ENCODE measurements at places on chromosomes 6 and 20. TPM values are rescaled to one million over a fixed set of nuclear protein-coding genes. Genes with fewer than 3 reads are reported as not detected.
A peak's percentile ranks its signal among the peaks of the same experiment; 100 is the strongest.

Gene CTNNBL1
- 54.5 TPM for total RNA-seq

Gene CRISP3
- not detected for total RNA-seq

Gene ZNF831
- not detected for total RNA-seq

Gene MLIP
- total RNA-seq: not detected

Gene LTA
- not detected for total RNA-seq

- DNase-seq: no peak
- H3K27me3 ChIP-seq: peaks cover 11% of the 10 kb centered on the region
- peak within 1 kb of the TSS; percentile 7 for H3K27ac ChIP-seq
- H3K36me3 ChIP-seq: no peaks in the 10 kb centered on the region
These were observed at the start of gene RIN2 for GRCh38 chr20:19758133-19758500. RIN2 (plus strand) TSS chr20:19758258; CDS start chr20:19889602, 131,344 bp downstream.

DNA sequence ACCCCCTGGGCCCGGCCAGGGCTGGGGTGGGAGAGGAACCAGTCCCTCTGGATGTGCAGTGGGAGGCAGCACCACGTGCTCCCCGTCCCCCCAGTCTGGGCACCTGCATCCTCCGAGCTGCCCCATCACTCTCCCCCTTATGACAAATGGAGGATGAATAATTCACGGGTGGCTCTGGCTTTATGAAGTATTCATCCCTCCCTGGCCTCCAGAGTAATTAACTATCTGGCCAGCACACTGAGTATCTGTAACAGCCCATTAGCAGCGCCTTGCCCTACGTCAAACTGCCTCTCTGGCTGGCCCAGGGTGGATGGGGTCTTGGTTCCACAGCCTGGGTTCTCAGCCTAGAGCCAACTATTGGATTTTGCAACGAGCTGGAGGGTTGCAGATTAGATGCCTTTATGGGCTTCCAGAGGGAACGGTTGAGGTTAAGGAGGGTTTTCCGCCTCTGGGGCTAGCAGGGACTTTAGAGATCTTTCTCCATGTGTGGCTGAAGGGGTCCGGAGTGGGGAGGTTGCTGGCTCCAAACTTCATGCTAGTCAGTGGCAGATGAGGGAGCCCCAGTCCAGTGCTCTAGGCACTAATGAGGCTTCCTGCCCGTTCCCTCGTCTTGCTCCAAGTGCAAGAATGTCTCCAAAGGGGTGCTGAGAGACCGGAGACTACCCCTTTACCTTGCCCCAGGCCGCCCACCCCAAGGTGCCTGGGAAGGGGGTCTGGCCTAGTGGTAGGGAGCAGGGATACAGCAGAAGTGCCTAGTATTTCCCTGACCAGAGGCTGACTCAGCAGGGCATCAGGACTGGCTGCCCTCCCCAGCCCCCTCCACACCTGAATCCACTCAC, 53.5 kb upstream of the MLN start:
- no peak overlapping the region for H3K27ac ChIP-seq
- H3K4me1 ChIP-seq: no peaks in the 10 kb centered on the region
- H3K4me3 ChIP-seq: no peak overlapping the region
- no peak for DNase-seq
- no peaks in the 10 kb centered on the region for H3K27me3 ChIP-seq

- H3K27ac ChIP-seq: no peak overlapping the region
- H3K27me3 ChIP-seq: peaks cover 98% of the 10 kb centered on the region
- no peak for DNase-seq
- H3K4me1 ChIP-seq: peaks cover 4% of the 10 kb centered on the region
- no peaks in the 10 kb centered on the region for H3K36me3 ChIP-seq
These were observed 1.8 kb upstream of the TTBK1 start for GRCh38 chr6:43241446-43241845.

DNA sequence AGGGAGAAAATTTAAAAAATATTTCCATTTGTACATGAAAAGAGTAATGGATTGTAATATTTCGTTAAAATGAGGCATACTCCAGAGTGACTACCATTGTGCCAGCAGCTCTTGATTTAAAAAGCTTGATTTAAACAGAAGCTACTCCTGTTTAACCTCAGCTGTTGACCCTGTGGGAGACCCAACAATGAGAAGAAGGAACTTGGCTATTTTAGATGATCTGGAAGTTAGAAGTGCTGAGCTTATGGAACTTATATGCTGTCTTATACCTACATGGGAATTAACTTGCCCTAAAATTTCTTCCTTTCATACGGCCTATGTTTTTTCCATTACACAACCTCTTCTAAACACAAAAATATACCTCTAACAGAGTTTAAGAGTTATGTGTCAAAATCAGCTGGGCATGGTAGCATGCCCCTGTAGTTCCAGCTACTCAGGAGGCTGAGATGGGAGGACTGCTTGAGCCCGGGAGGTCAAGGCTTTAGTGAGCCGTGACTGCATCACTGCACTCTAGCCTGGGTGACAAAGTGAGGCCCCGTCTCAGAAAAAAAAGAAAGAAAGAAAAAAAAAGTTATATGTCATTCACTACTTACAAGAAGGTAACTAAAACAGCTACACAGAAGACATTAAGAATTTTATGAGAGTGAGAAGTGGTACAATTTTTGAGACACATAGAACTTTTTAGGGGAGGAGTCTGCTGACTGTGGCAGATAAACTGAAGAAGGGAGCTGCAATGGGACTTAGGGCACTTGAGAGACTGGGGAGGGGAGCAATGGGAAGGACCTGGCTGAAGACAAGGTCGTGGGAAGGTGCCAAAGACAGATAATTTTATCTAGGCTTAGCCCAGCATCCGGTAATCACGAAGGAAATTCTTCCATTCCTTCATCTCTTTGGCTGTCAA, 139.9 kb downstream of the MYB start:
- no peak overlapping the region for H3K27ac ChIP-seq
- no peaks in the 10 kb centered on the region for H3K27me3 ChIP-seq
- DNase-seq: no peak

DNA sequence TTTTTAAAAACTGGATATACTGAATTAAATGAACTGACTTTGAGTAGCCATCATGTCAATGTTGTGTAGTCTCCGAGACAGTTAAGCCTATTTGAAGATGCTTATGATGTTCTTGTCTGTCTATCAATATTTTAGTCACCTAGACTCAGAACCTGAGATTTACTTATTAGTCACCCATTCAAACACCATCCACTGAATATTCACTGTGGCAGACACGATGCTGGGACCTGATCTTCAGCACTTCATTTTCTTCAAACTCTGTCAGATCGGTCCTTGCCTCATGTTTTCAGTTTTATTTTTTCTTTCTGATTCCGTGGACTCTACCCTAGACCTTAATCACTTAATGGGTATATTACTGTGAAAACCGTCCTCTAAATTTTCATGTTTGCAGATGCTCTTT, 123.7 kb upstream of the MCHR2 start:
- H3K4me3 ChIP-seq: no peak overlapping the region
- no peak overlapping the region for H3K27ac ChIP-seq
- DNase-seq: no peak
- no peaks in the 10 kb centered on the region for H3K36me3 ChIP-seq
- no peaks in the 10 kb centered on the region for H3K4me1 ChIP-seq
- no peaks in the 10 kb centered on the region for H3K27me3 ChIP-seq

DNA sequence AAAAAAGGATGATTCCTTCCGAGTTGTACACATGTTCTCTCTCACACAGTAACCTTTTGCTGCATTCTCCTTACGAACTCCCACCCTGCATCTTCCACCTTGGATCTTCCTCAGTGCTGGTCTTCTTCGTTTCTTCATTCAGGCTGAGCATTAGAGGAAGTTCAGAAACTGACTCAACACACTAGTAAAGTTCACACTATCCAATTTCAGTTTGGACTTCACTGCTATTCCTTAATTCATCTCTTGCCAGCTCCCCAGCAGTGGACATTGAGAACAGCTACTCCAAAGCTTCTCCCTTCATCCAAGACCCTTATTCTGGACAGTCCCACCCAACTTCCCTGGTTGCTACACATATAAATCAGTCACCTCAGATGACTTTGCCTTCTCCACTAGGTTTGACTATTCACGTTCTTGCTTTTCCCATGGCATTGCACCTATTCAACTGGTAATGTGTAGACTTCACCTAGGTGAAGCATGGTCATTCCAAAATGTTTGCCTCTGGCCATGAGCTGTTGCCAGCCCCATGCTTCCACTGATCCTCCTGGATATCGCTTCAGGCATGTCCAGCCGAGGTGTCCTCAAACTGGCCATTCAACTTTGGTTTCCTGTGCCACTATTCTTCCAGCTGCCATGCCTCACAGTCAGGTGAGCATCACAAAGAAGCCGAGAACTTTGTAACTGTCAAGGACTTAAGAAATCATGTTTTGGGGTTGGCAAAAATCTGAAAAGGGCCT, 103.9 kb upstream of the EMILIN3 start:
- no peak overlapping the region for H3K4me3 ChIP-seq
- no peak overlapping the region for H3K27ac ChIP-seq
- no peaks in the 10 kb centered on the region for H3K27me3 ChIP-seq
- peaks cover 3% of the 10 kb centered on the region for H3K36me3 ChIP-seq
- H3K4me1 ChIP-seq: no peaks in the 10 kb centered on the region

DNA sequence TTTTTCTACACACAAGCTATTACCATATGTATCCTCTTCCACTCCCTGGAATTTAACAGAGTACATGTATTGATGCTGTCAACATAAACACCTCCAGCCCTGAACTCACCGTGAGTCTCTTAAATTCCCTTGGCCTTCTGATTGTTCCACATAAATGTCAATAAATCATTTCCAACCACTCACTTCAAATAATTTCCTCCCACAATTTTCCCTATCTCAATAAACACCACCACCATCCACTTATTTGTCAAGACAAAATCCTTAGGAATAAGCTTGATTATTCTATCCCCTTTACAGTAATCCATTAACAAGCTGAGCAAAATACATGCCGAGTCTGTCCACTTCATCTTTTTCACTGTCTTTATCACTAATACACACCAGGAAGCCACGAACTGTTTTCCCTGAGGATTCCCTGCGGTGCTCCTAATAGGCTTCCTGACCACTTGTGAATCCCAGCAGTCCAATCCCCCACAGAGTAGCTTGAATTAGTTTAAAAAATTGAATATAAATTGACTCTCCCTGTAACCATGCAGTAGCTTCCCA, 19.2 kb downstream of the HLA-DRB1 start:
- no peak overlapping the region for H3K4me3 ChIP-seq
- no peak for DNase-seq
- H3K36me3 ChIP-seq: no peaks in the 10 kb centered on the region
- no peak overlapping the region for H3K27ac ChIP-seq
- peaks cover 6% of the 10 kb centered on the region for H3K4me1 ChIP-seq

DNA sequence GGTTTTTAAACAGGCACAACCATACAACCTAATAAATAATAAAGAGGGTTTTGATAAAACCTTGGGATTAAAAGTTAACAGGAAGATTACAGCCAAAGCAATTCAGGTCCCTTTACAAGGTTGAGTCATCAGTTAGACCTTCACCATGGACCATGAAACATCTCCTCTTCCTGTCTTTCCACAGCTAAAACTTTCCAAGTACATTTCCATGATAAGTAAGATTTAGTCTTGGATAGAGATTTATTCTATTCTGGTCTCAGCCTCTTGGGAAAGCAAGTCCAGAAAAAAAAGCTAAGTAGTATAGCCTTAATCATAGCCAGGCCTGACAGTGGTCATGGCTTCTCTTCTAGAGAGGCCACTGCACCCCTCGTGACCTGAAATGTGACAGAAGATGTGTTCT, 2.9 kb upstream of the PRSS35 start:
- no peak overlapping the region for H3K27ac ChIP-seq
- H3K27me3 ChIP-seq: peaks cover 13% of the 10 kb centered on the region
- no peak overlapping the region for H3K4me3 ChIP-seq
- DNase-seq: no peak

DNA sequence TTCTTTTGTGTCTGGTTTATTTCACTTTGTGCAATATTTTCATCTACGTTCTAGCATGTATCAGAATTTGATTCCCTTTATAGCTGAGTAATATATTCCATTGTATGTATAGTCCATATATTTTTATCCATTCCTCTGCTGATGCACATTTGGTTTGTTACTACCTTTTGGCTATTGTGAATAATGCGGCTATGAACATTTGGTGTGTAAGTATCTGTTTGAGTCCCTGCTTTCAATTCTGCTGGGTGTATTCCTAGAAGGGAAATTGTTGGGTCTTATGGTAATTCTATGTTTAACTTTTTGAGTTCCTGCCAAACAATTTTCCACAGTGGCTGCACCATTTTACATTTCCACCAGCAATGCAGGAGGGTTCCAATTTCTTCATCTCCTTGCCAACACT, 52.4 kb downstream of the DNAH8 start:
- H3K27ac ChIP-seq: no peak overlapping the region
- peaks cover 9% of the 10 kb centered on the region for H3K4me1 ChIP-seq
- no peaks in the 10 kb centered on the region for H3K27me3 ChIP-seq
- H3K4me3 ChIP-seq: no peak overlapping the region

- H3K36me3 ChIP-seq: no peaks in the 10 kb centered on the region
- H3K4me1 ChIP-seq: peaks cover 14% of the 10 kb centered on the region
- no peak overlapping the region for H3K27ac ChIP-seq
These were observed 105.9 kb downstream of the GRM4 start for GRCh38 chr6:34039943-34040342.

GRCh38 chr20:45970646-45971424, 1.2 kb downstream of the ZNF335 start:
- H3K36me3 ChIP-seq: no peaks in the 10 kb centered on the region
- peak; percentile 30 for DNase-seq
- H3K27me3 ChIP-seq: no peaks in the 10 kb centered on the region
- H3K27ac ChIP-seq: no peak overlapping the region
- H3K4me1 ChIP-seq: peaks cover 14% of the 10 kb centered on the region

DNA sequence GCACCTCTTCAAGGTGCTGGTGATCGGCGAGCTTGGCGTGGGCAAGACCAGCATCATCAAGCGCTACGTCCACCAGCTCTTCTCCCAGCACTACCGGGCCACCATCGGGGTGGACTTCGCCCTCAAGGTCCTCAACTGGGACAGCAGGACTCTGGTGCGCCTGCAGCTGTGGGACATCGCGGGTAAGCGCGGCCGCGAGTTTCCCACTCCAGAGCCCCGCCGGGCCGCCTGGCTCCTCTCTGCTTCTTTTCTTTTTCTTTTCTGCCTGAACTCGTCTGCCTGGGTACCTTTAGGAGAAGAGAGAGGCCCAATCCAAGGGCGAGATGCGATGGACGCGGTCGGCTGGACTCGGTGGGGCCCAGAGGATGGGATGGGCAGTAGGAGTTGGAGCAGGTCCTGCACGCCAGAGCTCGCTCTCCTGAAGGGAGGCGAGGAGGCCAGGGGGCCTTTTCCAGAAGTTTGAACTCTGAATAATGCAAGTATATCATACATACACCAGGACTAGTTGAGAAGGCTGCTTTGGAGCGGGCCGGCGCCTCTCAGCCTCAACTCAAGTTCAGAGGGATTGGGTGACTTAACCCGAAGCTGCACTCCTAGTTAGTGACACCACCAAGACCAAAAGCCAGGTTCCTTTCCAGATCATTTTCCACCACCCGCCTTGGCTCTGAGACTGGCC, 445 bp downstream of the RAB32 start:
- no peaks in the 10 kb centered on the region for H3K36me3 ChIP-seq
- H3K4me1 ChIP-seq: no peaks in the 10 kb centered on the region
- H3K27me3 ChIP-seq: no peaks in the 10 kb centered on the region
- peak; percentile 45 for DNase-seq

DNA sequence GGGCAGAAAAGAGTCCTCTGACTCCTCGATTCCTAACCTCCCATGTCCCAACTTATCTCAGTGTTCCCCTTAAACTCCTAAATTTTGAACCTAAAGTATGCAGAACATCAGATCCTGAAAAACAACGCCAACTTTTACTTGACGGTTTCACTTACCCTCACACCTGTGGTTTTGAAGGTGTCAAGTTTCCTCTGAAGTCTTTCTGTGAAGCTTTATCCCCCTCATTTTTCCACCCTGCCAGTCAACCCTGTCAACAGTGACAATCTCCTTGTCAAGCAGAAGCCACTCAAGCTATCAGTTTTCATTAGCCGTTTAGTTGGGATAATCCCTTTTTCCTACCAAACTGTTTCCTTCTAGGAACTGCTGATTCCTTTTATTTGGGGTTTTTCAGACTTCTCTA, 245.4 kb upstream of the PREP start:
- H3K4me1 ChIP-seq: peaks cover 12% of the 10 kb centered on the region
- no peaks in the 10 kb centered on the region for H3K36me3 ChIP-seq
- DNase-seq: peak; percentile 27
- H3K27me3 ChIP-seq: no peaks in the 10 kb centered on the region
- H3K4me3 ChIP-seq: no peak overlapping the region
